Activated CD4-positive, alpha-beta T cell treated with anti-CD3 and anti-CD28 coated beads, Interleukin-2, amount 10 ng/mL, durations not matched to agents 7 days and 5 days (primary cell): ENCODE measurements at places on chromosomes 16 and 17.
A peak's percentile ranks its signal among the peaks of the same experiment; 100 is the strongest.

DNA sequence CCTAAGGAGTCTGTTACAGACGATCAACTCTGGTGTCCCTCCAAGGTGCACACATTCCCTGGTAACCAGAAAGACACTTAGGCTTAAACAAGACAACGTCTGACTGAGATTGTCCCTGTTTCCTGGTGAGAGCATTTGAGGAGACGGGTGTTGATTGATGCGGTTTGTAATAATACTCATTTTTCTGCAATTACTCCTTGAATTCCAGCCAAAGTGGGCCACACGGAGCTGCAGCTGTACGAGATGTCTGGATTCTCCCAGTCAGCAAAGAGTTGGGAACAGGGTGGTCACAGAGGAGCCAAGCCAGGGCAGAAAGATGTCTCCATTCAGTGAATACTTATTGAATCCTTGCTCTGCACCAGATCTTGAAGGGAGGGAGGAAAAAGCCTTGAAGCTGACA lies 30.9 kb upstream of the CES5A start:
- no peak for DNase-seq

GRCh38 chr17:40997361-40997760 lies 2.3 kb downstream of the KRTAP3-2 start:
- DNase-seq, result no peak

DNA sequence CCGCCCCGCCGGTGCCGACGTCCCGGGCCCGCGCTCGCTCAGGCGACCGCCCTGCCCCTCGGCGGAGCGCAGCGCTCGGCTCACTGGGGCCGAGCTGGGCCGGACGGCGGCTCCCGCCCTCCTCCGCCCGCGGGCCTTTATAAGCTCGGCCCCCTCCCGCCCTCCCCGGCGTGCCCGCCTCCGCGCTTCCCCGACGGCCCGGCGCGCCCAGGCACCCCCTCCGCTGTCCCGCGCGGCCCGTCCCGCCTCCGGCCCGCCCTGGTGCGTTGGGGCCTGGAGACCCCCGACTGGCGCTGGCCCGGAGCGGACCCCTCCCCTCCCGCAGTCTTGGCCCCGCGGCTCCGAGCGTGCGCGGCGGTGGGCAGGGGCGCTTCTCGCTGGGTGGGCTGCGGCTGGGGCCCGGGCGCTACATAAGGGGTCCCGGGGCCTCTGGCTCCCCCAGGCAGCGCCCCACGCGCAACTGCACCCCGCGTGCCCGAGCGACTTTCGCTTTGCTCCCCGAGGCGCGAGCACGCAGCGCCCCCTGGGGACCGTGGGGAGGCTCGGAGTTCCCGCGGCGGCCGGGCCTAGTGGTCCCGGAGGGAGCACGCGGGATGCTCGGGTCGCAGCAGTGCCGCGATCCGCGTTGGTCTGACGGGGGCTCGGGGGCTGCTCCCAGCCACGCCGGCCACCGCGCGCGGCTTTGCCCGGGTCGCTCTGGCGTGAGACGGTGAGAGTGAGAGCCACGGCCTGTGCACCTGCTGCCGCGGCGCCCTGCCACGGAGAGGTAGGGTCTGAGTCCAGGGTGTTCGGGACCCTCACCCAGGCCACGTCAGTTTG lies at the start of gene PIEZO1:
Gene PIEZO1 (minus strand): TSS at position 115 of the 819 bp plus-strand sequence. CDS start 256 bp downstream, outside the sequence.
- peak; percentile 81 for DNase-seq

- no peak for DNase-seq
Measured at GRCh38 chr16:69861292-69862030, 89.7 kb upstream of the CLEC18A start.

GRCh38 chr16:2517954-2518605 lies 2.1 kb upstream of the AMDHD2 start:
- DNase-seq, result no peak

- peak; percentile 73 for DNase-seq
Measured at GRCh38 chr17:73998653-73999645, 204.5 kb upstream of the RPL38 start.

GRCh38 chr16:26118575-26118974 lies 426.8 kb downstream of the HS3ST4 start:
- no peak for DNase-seq

GRCh38 chr16:89902980-89903379 lies 15.7 kb upstream of the MC1R start:
- no peak for DNase-seq

- peak; percentile 74 for DNase-seq
Measured at GRCh38 chr17:7177191-7177953, 1.8 kb downstream of the ASGR1 start.

- DNase-seq, result peak; percentile 82
Measured at GRCh38 chr17:3913531-3914311, 2.5 kb downstream of the P2RX1 start.

DNA sequence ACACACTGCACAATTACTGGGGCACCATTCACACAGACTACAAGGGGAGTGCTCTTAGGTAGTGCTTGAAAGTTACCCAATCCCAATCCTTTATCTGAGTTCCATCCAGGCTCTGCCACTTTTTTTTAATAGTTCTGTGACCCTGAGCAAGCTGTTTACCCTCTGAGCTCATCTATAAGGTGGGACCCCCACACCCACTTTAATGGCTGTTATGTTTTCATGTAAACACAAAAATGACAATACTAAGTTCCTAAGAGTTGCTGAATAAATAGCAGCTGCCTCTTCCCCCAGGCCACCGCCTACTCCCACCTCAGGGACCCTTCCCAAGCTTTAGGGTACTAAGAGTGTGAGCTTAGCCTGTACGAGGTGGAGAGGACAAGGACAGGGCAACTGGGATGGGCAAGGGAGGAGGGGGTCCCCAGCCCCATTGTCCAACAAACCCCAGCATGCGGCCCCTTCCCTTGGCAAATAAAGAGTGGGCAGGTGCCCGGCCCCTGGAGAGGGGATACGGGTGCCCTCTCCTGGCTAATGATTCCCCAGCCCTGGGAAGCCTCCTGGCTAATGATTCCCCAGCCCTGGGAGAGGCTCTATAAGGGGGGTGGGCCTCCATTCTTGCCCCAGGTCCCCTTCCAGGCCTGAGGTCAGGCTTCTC lies 14.6 kb downstream of the SLC13A2 start:
- DNase-seq, result no peak

DNA sequence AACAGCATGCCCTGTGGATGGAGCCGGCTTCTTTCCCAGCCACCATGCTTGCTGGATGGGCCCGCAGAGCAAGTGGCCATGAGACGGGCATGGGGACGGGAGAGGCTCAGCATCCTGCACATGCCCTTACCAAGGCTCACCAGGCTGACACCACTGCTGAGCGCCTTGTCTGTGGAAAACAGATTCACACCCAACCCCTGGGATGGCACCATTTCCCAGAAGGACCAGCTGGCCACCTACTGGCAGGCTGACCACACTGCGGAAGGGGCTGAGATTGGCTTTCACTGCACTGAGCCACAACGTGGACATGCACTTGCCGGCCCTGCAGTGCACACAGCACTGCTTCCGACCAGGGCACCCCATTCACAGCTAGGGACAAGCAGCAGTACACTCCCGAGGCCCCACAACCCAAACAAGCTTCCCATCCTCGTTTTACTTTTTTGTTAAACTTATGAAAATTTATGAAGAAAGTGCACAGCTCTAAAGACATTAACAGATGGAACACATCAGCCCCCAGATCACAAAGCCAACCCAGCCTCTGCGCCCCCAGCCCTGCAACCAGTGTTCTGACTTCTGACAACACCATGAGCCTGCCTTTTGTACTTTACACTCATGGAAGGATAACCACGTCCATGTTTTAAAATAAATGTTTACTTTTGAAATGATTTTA lies 13.9 kb upstream of the KRTAP17-1 start:
- peak; percentile 29 for DNase-seq

GRCh38 chr17:32525122-32525521 lies 38.3 kb downstream of the CDK5R1 start:
- no peak for DNase-seq

DNA sequence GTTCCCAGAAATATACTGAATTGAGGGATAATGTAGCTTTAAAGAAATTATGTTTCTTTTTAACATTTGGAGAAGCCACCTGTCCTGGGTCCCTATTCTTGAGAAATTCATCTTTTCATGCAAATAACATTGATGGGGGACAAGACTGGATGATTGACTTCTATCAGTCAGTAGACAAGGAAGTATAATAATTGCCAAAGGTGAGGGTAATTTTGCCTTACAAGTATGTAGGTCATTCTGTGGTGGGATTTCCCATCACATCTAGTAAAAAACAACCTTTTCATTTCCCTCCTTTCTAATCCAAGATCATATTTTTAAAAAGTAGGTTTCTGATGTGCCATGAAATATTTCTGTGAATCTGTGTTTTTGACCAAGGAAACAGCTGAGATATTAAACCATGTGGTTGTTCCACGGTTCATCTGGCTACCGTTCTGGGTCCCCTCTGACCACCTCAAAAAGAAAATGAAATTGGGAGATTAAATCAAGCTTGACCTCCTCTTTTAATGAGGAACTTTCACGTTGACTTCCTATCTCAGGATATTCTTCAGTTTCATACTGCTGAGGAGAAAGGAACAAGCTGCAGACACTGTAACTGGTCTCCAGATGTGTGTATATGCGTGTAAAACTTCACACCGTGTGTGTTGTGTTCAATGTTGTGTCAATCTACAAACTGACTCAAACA lies 138.6 kb downstream of the MAP2K6 start:
- no peak for DNase-seq

DNA sequence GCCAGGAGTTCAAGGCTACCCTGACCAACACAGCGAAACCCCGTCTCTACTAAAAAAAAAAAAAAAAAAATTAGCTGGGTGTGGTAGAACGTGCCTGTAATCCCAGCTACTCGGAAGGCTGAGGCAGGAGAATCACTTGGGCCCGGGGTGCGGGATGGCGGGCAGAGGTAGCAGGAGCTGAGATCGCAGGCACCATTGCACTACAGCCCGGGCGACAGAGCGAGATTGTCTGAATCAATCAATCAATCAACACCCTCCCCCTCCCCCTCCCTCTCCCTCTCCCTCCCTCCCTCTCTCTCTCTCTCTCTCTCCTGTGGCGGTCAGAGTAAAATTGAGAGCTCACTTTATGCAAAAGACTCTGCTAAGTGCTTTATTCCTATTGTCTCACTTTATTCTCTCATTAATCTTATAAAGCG lies 1.2 kb downstream of the HSDL1 start:
- DNase-seq, result no peak

DNA sequence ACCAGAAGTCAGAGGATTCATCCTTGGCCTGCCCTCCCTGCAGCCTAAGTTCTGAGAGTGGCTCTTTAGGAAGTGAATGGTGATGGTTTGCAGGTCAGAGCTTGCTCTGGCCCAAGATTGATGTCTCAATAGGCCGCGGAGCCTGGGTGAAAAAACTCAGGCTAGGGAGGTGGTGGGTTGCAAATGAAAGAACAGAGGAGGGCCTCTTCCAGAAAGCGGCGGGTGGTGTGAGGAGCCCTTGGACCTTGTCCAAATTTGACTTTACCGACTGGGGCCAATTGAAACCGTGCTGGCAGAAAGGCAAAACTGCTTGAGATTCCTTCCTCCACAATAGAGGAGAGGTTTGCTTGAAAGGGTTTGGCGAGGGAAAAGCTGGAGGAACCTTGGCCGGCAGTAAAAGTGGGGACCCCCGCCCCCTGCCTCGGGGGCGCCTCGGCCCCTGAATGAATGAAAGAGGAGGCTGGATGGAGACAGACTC lies 331.3 kb downstream of the SEC14L1 start:
- no peak for DNase-seq

GRCh38 chr16:29678691-29679267 lies at the start of gene QPRT:
TSS of gene QPRT (plus strand) at chr16:29679180. CDS start at chr16:29679198, 18 bp downstream.
- no peak for DNase-seq

DNA sequence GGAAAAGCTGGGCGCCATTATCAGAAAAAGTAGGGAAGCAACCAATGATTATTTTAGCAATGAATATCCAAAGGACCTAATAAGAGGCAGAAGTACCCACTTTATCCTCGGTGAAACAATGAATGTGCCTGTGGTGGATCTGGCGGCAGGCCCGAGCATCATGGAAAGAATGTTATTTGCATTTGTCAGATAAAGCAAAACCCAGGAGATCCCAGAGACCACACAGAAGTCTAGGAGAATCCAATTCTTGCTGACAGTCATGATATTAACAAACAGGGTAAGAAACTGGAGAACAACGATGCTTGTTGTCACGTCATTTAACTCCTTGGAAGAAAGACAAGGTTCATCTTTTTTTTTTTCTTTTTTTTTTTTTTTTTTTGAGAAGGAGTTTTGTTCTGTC lies 12.0 kb upstream of the TNRC6A start:
- no peak for DNase-seq

GRCh38 chr16:73057291-73058210 lies 9.6 kb upstream of the ZFHX3 start:
- DNase-seq, result no peak

DNA sequence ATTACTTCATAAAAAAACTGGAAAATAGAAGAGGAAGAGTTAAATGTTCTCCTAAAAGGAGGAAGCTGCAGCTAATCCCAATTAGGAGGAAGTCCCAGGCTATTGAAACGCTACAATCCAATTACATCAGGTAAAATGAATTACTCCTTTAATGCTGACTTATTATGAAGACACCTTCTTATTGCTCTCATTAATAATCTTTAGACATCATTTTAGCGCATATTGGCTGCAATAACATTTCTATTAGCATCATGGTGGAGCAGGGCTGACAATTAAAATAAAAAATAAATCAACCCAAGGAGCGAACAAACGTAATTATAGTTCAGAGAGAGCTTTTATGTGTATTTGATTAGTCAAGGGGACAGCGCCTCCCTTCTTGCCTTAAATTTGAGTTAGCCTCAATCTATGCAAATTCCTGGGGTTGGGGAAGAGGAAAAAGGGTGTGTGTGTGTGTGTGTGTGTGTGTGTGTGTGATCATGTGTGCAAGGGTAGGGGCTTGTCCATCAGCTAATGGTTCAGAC lies 109.0 kb upstream of the IRX6 start:
- no peak for DNase-seq

DNA sequence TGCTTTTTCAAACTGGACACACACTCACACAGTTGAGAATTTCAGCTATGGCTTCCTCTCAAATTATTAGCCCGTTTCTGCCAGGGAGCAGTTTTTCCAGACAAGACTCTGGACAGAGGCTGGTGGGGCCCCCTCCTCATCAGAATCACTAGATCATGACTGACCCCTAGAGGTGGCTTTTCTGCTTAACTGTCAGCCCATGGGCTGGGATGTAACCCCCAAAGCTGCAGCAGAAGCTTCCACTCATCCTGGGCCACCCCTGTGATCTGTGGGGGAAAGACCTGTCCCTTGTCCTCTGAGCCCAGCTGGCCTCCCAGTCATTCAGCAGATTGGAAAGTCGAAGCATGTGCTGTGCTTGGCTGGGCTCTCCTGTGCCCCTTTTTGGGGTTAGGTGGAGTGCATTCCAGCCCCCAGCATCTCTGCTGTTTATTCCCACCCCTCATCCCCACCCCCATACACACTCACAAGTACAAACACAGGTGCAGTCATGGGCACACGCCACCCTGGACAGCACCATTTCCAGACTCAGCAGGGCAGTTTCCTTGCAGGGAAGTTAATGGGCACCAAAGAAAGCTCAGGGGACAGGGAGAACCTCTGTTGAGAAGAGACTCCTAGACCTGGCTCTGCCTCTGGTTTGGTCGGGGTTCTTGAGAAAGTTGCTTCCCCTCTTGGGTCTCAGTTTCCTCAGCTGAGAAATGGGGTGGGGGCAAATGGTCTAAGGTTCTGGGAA lies 77.6 kb upstream of the RBL2 start:
- no peak for DNase-seq
